ENCODE measurements at places on chromosomes 4 and X. TPM values are rescaled to one million over a fixed set of nuclear protein-coding genes. Genes with fewer than 3 reads are reported as not detected.

GRCh38 chr4:168139336-168139735, 47.0 kb downstream of the ANXA10 start:
- DNase-seq = no peak
- H3K27ac ChIP-seq = no peak overlapping the region
- H3K27me3 ChIP-seq = no peaks in the 10 kb centered on the region
- no peaks in the 10 kb centered on the region for H3K4me1 ChIP-seq

- H3K36me3 ChIP-seq = no peaks in the 10 kb centered on the region
- H3K27me3 ChIP-seq = peaks cover 8% of the 10 kb centered on the region
- no peak overlapping the region for H3K4me3 ChIP-seq
These were observed 33.1 kb downstream of the NSUN7 start for GRCh38 chr4:40782876-40783275.

ZNF157 gene
- total RNA-seq = 0.53 TPM

BTK gene
- total RNA-seq = 0.21 TPM
